ENCODE measurements at places on chromosomes 5 and 9. TPM values are rescaled to one million over a fixed set of nuclear protein-coding genes. Genes with fewer than 3 reads are reported as not detected.
A peak's percentile ranks its signal among the peaks of the same experiment; 100 is the strongest.

GLDC gene
- total RNA-seq, result 0.72 TPM

C6 gene
- total RNA-seq, result 0.44 TPM

OR1Q1 gene
- total RNA-seq, result not detected

HTR1A gene
- not detected for total RNA-seq

TSLP gene
- total RNA-seq, result 0.12 TPM

CTXN3 gene
- total RNA-seq, result not detected

IL9 gene
- not detected for total RNA-seq

SNX2 gene
- total RNA-seq, result 49.0 TPM

F2RL1 gene
- total RNA-seq, result 1.4 TPM

CDC20B gene
- not detected for total RNA-seq

DNA sequence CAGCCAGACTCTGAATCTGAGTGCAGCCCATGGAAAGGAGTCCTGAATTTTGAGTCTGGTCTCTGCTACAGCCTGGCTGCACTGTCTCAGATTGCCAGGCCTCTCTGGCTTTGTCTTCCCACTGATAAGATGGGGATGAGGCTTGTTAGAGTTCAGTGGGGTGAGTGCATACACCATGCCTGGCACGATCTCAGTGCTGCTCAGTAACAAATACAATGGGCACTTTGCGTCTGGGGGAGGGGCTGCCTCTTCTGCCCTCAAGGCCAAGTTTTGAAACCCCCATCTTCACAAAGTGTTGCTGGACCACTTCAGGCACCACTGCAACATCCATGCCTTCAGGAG is 49.0 kb downstream of the PPARGC1B start:
- H3K36me3 ChIP-seq, result no peaks in the 10 kb centered on the region
- H3K27me3 ChIP-seq, result no peaks in the 10 kb centered on the region
- peaks cover 4% of the 10 kb centered on the region for H3K4me1 ChIP-seq

GRCh38 chr5:98635656-98636055 is 137.8 kb upstream of the RGMB start:
- H3K4me1 ChIP-seq, result no peaks in the 10 kb centered on the region
- H3K27ac ChIP-seq, result no peak overlapping the region
- no peaks in the 10 kb centered on the region for H3K27me3 ChIP-seq
- no peak overlapping the region for H3K4me3 ChIP-seq
- H3K36me3 ChIP-seq, result no peaks in the 10 kb centered on the region

GRCh38 chr9:131162886-131163285 is 37.5 kb downstream of the NUP214 start:
- H3K4me3 ChIP-seq, result no peak overlapping the region
- H3K27me3 ChIP-seq, result no peaks in the 10 kb centered on the region
- no peak for DNase-seq
- no peaks in the 10 kb centered on the region for H3K4me1 ChIP-seq

- H3K4me3 ChIP-seq, result peak overlapping the region; percentile 90
- H3K27ac ChIP-seq, result peak overlapping the region; percentile 87
- DNase-seq, result no peak
- H3K4me1 ChIP-seq, result peaks cover 38% of the 10 kb centered on the region
Observed at GRCh38 chr5:59040024-59040803, 457.3 kb downstream of the RAB3C start.

GRCh38 chr5:146704949-146705665 is 173.4 kb downstream of the PPP2R2B start:
- no peaks in the 10 kb centered on the region for H3K27me3 ChIP-seq
- no peak overlapping the region for H3K4me3 ChIP-seq
- DNase-seq, result no peak
- no peak overlapping the region for H3K27ac ChIP-seq
- H3K4me1 ChIP-seq, result no peaks in the 10 kb centered on the region
- no peaks in the 10 kb centered on the region for H3K36me3 ChIP-seq

DNA sequence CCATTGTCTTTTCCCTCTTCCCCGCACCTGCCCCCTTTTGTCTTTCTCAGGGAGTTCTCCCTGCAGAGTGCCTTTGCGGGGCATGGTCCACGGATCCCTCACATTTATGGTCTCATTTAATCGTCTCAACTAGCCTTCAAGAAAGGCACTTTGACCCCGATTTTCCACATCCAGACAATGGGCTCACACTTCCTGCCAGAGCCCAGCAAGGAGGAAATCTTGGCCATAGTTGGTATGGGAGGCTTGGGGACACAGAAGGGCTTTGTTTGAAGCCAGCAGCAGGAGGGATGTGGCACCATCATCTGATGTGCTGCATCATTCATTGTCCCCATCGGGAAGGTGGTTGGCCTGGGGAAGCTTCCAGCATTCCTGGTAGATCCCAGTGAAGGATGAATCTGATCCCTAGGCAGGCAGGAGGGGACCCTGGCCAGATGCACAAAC is 24.9 kb downstream of the GSN start:
- no peaks in the 10 kb centered on the region for H3K4me1 ChIP-seq
- H3K27ac ChIP-seq, result no peak overlapping the region
- no peak for DNase-seq

DNA sequence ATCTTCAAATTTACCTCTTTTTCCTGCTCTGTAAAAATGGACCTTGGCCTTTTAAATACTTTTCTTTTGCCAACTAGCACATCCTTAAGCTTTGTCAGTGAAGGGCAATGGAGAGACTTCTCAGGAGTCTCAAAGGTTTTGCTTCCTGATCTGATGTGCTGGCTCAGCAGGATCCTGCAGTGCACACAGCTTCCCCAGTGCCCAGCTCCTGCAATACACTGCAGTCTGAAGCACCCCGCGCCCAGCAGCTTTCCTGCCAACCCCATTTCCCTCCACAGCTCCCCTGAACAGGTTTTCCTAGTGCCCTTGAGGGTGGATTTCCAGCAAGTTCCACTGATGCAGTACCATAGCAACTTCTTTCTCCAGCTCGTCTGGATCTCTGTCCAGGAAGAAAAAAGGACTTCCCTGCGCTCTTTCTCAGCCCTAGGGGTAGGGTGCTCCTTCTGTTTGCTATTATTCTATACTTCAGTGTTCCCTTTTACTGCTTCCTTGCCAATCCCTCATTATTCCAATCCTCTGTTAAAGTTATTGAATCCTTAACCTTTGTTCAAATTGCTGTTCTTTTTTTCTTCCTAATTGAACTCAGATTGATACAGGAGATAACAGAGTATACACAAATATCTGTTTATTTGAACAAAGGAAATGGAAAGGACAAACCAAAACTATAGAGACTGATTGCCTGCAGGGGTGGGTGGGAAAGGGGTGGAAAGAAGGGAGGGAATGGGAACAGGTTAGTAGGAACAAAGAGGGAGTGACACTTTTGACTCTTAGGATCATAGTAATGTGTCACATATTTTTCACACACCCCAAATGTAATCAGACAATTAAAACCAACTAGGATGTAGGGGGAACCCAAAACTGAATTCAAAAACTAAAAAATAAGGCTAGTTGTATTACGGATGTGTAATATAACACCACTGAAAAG is 8.5 kb downstream of the SNAPC3 start:
- no peaks in the 10 kb centered on the region for H3K27me3 ChIP-seq
- no peak for DNase-seq
- peaks cover 4% of the 10 kb centered on the region for H3K36me3 ChIP-seq
- H3K4me3 ChIP-seq, result no peak overlapping the region

- no peaks in the 10 kb centered on the region for H3K36me3 ChIP-seq
- H3K27me3 ChIP-seq, result peaks cover 40% of the 10 kb centered on the region
- peak within 1 kb of the TSS; percentile 60 for H3K4me3 ChIP-seq
Observed at GRCh38 chr9:127930231-127931091, at the start of gene PIP5KL1. Gene PIP5KL1 (minus strand): TSS chr9:127930777. CDS start chr9:127930752, 25 bp downstream.

- H3K4me3 ChIP-seq, result no peak overlapping the region
- no peak for DNase-seq
- peaks cover 18% of the 10 kb centered on the region for H3K36me3 ChIP-seq
- peaks cover 8% of the 10 kb centered on the region for H3K4me1 ChIP-seq
- H3K27ac ChIP-seq, result no peak overlapping the region
- no peaks in the 10 kb centered on the region for H3K27me3 ChIP-seq
Observed at GRCh38 chr9:36207016-36207415, 16.3 kb downstream of the CLTA start.

DNA sequence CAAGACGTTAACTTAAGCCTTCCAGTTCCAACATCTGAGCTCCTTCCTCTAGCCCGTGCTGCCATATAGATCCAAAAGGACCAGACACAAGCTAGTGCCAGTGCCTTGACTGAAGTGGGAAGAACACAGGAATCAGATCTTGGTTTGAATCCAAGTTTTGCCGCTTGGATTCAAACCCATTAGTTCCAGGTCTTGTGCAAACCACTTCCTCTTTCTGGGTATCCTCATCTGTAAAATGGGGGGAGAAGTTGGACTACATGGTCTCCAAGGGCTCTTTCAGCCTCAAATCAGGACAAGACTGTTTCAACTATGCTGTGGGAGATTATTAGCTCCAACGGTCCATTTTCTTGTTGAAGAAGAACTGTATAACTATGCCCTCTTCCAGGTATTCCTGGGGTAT is 32.6 kb downstream of the TTLL11 start:
- no peak overlapping the region for H3K27ac ChIP-seq
- no peak overlapping the region for H3K4me3 ChIP-seq
- no peaks in the 10 kb centered on the region for H3K4me1 ChIP-seq

DNA sequence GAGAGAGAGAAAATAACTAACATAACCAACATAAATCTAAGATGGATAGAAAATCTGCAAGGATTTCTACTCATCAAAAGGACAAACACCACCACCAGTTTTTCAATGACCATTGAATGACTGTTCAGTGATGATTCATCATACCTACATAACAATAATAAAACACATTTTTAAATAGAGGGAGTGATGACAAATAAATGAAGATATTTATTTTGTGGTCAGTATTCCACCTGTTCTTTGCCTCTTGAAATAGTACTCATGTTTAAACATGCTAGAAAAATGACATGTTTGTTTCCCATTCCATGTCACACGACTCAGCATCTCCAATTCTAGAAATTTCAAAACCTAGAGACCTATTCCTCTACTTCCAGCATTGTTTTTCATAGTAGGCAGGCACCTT is 34.6 kb upstream of the ADAMTS16 start:
- no peaks in the 10 kb centered on the region for H3K36me3 ChIP-seq
- no peak for DNase-seq

GRCh38 chr5:103541114-103541513 is 21.5 kb downstream of the NUDT12 start:
- DNase-seq, result no peak
- H3K27ac ChIP-seq, result no peak overlapping the region
- H3K27me3 ChIP-seq, result peaks cover 4% of the 10 kb centered on the region
- no peak overlapping the region for H3K4me3 ChIP-seq

GRCh38 chr9:78783743-78784142 is 486.8 kb downstream of the PSAT1 start:
- no peaks in the 10 kb centered on the region for H3K4me1 ChIP-seq
- DNase-seq, result no peak
- no peak overlapping the region for H3K27ac ChIP-seq
- no peaks in the 10 kb centered on the region for H3K27me3 ChIP-seq
- no peak overlapping the region for H3K4me3 ChIP-seq

All from T-cell (primary cell).